ENCODE measurements at places on chromosomes 2 and 18.
A peak's percentile ranks its signal among the peaks of the same experiment; 100 is the strongest.

DNA sequence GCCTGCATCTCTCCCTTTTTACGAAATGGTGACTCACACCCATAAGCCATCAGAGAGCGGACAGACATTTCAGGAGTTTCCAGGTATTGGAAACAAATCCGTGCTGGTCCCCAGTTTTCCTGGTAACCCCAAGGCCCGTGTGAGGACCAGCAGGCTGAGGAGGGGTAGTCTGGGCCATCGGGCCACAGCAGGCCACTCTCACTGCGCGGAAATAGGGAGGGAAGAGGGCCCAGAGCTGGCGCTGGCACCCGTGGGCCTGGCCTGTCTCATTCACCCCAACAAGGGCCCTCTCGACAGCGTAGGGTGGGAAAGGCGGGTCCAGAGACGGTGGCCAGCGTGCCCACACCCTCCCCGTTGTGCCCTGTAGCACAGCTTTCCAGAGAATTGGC lies 13.7 kb upstream of the FAHD2A start:
- ATAC-seq, result peak; percentile 66

DNA sequence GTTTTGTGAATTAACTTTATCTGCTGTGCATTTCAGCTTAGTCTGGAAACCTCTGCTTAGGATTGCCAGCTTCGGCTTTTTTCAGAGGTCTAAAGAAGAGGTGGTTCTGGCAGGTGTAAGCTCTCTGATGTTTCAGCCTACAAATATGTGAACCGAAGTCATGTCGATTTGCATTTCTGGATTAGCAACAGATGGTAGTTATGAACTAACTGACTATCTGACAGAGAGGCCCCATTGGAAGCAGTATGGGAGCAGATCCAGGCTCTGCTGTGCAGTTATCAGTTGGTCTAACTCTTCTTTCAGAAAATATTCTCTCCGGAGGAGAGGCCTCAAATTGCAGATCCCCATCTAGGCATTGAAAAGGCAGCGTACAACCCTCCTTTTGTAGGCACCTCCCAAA lies 32.7 kb upstream of the SPRED2 start:
- peak; percentile 65 for ATAC-seq

DNA sequence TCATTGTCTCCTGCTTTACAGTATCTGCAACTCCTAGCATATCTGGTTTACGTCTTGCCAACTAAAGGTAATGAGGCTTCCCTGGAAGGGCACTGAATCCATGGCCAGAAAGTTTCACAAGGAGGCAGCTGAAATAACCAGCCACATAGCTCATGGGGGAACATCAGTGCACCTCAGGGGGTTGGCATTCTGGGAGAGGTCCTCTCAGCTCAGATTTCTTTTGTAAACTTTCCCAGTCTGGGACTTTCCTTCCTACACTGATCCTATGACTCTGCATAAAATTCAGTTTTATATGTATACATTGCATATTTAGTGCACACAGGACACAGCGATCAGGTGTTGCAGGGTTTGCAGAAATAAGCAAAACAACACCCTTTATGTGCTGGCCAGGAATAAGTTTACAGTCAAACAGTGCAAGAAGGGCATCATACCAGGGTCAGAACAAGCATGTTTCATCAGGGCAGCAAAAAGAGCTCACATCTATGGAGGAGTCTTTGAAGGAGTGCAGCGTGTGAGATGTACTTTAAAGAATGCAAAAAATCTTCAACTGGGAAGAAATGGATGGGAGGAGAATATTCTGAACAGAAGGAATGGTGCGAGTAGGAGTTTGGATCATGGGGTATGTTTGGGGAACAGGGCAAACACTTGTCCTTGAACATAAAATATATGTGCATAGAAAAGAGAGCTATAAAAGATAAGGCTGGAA lies 240.6 kb upstream of the RAB12 start:
- no peak for ATAC-seq

DNA sequence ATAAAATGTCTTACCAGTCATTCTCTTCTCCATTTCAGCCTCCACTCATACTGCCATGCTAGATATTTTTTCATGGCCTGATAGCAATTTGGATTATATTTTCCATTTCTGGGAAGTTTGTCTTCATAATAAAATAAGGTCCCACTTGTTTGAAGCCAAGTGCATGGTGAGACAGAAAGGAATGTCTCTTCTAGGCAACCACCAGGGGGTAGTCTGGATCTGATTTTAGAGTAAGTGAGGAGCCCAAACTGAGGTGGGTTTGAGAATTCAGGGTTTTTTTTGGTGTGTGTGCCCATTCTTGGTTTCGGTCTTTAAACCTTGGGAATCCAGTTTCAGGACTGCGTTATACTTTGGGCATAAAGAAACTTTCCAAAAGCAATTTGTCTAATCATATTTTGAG lies 315.5 kb downstream of the RPRM start:
- peak; percentile 69 for ATAC-seq

GRCh38 chr2:224146356-224147160 lies 107.5 kb upstream of the SERPINE2 start:
- ATAC-seq, result no peak

DNA sequence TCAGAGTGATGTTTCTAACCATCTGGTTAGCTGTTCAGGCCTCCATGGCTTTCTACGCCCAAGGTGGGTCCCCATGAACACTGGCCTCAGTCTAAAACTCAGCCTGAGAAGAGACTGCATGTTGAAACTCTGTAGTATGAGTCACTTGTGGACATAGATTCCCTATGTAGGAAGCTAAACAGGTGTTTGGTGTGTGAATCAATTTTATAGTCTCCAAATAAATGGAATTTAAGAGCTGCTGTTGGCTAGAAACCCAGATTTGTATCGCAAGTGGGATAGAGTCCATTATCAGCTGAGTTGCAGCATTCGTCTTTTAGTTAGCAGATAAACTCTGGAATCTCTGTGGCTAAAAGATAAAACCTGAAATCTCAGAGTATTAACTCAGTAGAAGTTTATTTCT lies 131.4 kb downstream of the KCNS3 start:
- no peak for ATAC-seq

DNA sequence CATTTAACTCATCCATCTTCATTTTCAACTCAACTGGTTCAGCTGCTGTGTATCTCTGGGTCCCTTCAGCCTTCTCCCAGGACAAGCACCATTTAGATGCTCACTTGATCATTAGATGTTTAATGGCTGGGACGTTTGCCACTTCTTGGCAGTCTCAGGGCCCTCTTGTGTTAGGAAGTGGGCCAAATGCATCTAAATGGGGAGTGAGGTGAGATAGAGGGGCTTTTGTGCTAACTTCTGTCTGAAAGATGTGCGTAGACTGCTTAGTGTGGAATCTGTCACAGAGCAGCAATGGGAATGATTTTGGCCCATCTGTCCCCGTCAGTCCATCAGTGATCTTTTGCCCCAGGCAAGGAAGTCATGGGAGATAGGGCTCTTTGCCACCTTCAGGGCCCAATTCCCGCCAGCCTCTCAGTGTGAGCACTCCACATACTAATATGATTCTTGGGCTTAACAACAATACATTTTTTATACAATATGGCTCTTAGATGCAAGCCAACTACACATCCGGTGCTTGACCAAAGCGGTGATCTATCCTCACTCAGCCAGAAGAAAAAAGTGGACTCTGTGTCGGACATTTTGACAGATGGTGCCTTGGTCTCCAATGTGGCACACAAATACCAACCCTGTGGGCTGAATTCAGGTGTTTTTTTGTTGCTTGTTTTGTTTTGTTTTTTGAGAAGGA lies 95.7 kb upstream of the EPC2 start:
- ATAC-seq, result no peak

GRCh38 chr2:3285901-3286645 lies 91.5 kb downstream of the EIPR1 start:
- no peak for ATAC-seq

DNA sequence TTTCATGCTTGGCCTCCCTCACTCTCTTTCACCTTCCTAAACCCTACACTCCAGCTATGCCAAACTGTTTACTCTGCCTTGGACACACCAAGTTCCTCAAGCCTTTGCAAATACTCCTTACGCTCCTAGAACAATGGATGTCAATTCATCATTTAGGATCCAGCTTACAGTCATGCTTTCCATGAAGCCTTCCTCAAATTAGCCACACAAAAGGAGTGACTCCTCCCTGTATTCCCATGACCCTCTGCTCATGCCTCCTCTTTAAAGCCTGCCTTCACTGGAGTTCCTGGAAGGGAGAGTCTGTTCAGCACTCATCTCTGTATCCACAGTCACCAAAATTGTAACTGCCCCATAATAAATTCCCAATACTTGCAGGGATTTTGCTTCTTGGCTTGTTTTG lies 721 bp upstream of the EHD3 start:
- no peak for ATAC-seq

DNA sequence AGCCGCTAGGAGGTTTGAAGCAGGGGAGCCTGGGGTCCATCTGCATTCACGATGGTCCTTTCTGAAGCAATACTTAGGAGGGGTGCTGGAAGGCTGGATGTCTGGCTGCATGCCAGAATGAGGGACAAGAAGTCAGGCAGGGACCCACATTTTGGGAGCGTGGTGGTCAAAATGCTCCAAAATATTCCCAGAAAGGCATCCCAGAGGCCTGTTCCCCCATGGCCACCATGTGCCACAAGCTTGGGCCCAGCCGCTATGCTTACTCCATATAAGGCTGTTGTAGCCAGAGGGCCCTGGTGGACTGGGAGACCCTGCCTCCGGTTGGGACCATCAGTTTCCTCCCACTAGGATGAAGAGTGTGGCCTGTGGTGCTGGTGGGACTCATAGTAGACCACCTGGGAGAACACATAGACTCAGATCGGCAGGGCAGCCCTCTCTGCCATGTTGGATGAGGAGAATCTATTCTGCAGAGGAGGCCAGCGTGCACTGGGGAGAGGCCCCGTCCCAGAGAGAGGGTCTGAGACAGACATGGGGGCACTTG lies 3.6 kb upstream of the PROM2 start:
- ATAC-seq, result no peak

DNA sequence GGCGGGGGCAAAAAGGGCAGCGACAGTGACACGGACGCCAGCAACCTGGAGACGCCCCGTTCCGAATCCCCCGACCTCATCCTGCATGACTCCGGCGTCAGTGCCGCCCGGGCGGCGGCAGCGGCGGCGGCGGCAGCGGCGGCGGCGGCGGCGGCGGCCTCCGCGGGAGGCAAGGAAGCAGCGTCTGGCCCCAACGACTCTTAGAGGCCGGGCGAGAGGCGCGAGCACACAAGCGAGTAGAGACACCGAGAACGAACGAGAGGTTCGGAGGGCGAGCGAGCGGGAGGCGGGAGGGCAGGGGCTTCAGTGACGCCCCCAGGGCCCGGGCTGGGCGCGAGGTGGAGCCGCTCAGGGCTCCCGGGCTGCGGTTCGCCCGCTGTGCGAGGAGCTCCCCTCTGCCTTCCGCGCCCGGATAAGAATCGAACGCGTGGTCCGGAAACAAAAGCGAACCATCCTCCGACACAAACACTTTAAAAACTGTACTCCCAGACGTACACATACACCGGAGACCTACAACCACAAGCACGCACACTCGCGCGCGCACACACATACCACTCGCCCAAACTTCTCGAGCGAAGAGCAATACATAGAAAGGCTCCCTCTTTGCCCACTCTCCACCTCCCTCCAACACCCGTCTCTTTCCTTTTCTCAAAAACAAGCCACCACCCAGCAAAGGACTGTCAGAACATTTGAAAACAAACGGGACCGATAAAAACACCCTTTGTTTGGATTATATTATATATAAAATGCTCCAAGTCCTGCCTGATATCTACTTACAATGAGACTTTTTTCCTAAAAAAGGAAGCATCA lies 2.8 kb downstream of the SP9 start:
- ATAC-seq, result no peak

- no peak for ATAC-seq
Observed at GRCh38 chr2:8644605-8645175, 37.2 kb upstream of the ID2 start.

- no peak for ATAC-seq
Observed at GRCh38 chr18:69754108-69754507, 193.6 kb downstream of the CD226 start.

DNA sequence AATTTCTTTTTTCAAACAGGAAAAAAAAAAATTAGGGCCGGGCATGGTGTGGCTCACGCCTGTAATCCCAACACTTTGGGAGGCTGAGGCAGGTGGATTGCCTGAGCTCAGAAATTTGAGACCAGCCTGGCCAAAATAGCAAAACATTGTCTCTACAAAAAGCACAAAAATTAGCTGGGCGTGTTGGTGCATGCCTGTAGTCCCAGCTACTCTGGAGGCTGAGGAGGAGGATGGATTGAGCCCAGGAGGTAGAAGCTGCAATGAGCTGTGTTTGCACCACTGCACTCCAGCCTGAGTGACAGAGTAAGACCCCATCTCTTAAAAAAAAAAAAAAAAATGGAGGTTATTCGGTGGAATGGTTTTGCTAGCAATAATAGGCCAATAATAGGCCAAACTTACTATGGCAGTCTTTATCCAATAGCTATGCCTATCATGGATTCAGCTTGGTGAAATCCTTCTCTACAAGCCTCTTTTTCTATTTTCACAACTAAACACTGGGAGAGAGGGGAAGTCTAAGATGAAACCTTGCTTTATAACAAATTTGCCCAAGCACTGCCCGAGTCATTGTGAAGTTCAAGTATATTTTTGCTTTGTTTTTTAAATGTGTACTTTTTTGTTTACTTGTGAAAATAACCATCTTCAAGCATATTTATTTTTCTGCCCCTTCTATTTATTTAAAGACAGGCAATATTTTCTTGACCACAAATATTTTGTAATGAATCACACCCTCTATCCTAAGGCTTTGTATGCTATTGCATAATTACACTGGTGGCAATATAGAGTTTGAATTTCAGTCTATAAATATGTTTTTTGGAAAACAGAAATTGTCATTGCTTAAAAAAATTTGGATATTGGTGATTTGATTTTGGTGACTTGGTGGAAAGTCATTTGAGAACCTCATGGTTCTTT lies 20.0 kb upstream of the KYNU start:
- ATAC-seq, result no peak

- no peak for ATAC-seq
Observed at GRCh38 chr2:231486851-231487596, 22.7 kb upstream of the NCL start.

GRCh38 chr2:25386971-25387875 lies 45.5 kb upstream of the DNMT3A start:
- no peak for ATAC-seq

GRCh38 chr2:19549821-19550220 lies 191.4 kb upstream of the OSR1 start:
- ATAC-seq, result no peak

- no peak for ATAC-seq
Observed at GRCh38 chr2:317501-318424, 29.9 kb upstream of the ALKAL2 start.

GRCh38 chr2:221596192-221596591 lies 24.1 kb upstream of the EPHA4 start:
- ATAC-seq, result no peak

GRCh38 chr2:122322815-122323214 lies 567.4 kb downstream of the TSN start:
- ATAC-seq, result no peak

GRCh38 chr2:166959556-166959955 lies 71.3 kb downstream of the XIRP2 start:
- ATAC-seq, result no peak

DNA sequence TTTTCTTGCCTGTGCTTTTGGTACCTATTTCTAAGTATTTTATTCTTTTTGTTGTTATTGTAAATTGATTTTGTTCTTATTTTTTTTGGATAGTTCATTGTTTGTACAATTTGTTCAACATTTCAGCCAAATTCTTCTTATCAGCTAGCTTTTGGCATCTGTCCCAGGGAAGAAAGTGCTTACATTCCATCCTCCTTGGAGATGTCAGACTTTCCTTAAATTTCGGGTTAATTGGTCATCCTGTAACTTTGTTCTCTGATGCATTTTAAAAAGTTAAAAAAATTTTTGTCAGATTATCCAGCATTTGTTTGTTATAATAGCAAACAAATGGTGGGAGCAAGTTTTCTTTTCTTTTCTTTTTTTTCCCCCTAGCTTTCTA lies 60.3 kb downstream of the PTH2R start:
- ATAC-seq, result no peak

Measured in SK-N-SH treated with all-trans-retinoic acid at 6 μM for 48 hours (cell line).